Kidney tubule cell (primary cell): ENCODE measurements at places on chromosomes 4 and X.
A peak's percentile ranks its signal among the peaks of the same experiment; 100 is the strongest.

GRCh38 chrX:40094900-40095582, 2.7 kb downstream of the BCOR start:
- DNase-seq = peak; percentile 18

- DNase-seq = peak; percentile 52
These were observed 218.2 kb downstream of the IDS start for GRCh38 chrX:149286940-149287349.

DNA sequence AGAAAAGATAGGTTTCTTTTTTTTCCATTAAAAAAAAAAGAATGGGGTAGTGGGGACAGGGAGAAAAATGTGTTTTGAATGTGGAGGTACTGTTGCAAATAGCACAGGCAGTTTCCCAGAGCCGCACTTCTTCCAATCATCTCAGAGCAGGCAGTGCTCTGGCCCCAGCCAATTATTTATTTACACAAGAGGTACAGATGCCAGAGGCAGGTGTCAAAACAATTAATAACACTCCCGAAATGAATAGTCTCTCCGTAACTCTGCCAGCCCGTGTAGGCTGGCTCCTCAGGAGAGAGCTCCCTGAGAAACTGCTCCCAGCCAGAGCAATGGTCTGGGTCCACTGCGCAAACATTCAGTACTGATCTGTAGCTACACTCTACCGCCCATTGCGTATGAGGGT, 130.8 kb upstream of the IL1RAPL2 start:
- DNase-seq = no peak

DNA sequence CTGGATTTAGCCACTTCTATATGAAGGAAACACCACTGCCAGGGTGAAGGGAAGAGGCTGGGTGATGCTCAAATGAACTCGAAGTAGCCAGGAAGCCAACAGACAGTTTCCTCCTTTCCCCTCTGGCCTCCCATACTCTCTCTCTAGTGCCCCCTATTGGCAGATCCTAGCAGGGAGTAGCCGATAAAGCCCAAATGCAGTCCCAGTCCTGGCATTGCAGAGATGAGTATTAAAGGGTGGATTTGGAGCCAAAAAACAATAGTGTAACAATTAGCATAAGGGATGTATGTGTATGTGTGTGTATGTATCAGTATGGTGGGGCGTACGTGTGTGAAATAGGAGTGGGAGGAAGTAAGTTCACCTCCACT, 213.8 kb upstream of the LDB2 start:
- DNase-seq = peak; percentile 36

- DNase-seq = no peak
These were observed 1.1 kb downstream of the LGI2 start for GRCh38 chr4:25029479-25030276.

GRCh38 chr4:45453258-45453853, 670.5 kb downstream of the GABRG1 start:
- DNase-seq = peak; percentile 45

DNA sequence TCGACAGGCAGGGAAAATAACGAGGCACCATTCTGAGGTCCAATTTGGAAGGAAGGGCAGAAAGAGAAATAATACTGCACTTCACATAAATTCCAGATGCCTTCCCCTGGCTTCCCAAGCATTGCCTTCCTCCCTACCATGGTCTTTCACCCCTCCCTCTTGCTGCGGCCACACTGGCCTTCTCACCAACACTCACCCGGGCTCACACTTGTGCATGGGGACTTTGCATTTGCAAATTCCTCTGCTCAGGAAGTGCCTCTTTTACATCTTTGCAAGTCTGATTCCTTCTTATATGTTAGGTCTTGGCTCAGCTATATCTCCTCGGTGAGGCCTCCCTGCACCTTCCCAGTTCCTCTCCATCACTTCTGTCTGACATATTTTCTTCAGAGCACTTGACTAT, 199.4 kb downstream of the CHIC2 start:
- DNase-seq = no peak

DNA sequence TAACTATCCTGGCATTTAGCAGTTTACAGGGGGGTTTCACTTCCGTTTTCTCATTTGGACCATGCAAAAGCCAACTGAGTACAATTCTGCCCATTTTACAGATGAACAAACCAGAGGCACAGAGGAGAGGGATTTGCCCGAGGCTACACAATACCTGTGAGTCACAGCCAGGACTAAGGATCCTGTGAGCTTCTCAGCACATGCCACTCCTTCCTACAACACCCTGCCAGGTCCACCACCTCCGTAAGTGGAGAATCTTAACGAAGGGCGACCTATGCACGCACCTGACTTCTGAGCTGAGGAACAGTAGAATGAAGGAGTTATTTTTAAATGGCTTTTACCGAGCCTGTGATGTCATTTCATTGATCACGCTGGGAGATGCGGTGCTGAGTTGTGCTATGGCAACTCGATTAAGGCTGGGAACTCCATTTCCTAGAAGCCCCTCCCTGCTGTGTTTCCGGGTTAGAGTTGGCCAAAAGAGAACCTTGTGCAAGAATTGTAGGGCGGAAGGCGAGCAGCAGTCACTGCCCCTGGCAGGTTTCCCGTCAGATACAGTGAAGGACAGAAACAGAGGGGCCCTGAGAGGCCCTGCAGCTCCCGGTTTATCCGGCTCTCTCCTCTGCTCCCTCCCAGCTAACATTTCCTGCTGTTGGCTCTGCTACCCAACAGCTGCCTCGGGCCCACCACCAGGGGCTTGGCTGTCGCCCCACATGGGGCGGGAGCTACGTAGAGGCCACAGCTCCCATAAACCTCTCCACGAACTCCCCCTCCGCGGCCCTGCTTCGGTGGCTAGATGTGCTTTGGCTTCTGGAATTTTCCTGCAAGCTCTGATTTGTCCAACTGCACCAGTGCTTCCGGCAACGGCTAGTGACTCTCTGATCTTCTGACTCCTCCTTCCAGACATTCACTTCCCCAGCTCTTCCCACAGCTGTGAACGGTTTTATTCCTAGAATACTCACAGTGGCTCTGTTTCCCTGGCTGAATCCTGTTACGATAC, 75.1 kb upstream of the USP9X start:
- DNase-seq = peak; percentile 79

GRCh38 chr4:140955641-140956040, 177.6 kb downstream of the RNF150 start:
- no peak for DNase-seq

- no peak for DNase-seq
These were observed 519.2 kb downstream of the PCDH10 start for GRCh38 chr4:133668061-133668851.

- DNase-seq = no peak
These were observed 38.9 kb downstream of the RGS12 start for GRCh38 chr4:3331511-3332394.

DNA sequence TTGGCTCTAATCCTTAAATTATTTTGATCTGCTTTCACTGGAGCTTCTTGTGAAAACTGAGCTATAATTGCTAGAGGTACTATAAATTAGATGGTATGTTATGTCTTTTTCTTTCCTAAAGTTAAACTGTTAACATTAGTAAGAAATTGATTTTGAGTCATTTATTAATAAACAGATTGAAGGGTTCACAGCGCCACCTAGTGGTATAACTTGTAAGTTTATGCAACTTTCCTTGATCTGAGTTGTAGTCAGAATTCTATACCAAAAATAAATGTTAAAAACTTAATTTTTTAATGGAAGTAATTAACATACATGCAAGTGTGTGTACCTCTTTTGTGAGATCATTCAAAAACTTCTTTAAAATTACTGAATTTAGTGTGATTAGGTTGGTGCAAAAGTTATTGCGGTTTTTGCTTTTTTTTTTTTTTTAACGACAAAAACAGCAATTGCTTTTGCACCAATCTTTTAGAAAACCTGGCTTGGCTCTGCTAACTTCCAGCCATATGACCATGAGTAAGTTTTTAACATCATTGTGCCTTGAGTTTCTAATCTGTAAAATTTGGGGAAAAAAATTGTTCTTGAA, 151.5 kb downstream of the CENPC start:
- peak; percentile 50 for DNase-seq

GRCh38 chr4:54872261-54872660, 214.5 kb downstream of the KIT start:
- DNase-seq = no peak

DNA sequence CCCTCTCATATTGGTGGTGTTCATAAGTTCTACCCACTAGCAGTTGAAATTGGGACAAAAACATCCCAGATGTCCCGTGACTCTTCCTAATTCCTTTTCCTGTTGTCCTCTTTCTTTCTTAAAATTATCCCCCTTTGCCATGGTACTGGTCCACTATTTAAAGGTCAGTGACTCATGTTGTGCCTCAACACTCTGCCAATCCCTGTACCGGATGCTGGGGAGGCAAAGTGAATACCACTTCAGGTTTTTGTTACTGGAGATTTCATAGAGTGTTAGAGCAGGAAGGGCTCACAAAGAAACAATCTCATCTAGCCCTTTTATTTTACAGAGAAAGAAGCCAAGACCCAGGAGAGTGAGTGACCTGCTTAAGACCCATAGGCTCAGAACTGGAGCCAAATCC, 24.6 kb downstream of the SEPTIN11 start:
- DNase-seq = no peak

DNA sequence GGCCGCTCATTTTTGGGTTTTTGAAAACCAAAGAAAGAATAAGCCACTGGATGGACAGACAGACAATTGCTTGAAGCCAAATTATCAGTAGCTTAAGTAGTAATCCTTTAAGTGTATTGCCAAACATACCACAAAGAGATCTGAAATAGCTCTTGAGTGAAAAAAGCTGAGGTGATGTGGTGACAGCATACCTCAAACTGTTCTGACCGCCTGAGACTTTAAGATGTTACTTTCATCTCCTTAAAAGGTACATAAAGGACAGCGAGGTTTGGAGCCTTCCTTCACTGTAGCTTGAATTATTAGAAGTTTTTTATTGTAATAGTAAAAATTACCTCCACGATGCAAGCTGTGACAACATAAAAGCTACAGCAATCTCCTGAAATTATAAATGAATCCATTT, 271.5 kb upstream of the FAM241A start:
- DNase-seq = no peak

GRCh38 chr4:190018201-190018920, 8.7 kb downstream of the FRG2 start:
- no peak for DNase-seq

DNA sequence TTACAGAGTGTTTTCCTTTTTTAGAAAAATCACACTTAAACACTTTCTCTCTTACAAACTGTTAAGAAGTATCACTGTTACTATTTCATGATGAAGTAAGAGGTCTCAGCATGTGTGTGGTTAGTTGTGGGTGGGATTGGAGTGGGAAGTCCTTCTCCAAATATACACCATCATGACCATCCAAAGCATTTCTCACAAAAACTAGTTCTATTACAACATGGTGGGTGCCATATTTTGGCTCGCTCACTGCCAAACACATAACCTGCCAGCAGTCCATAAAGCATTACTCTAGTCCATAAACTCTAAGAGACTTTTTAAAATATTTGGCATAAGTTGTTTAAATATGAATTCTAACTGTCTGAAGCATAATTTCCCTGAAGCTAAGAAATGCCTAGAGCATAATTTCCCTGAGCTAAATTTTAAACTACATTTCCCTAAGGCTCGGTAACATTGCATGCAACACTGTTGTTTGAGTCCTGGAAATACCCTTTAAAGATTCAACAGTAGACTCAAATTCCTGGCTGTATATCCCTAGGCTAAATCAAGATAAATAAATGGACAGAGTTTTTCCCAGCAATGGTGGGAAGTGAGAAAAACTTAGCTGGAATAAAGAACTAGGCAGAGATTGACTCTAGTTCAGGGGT, 415.0 kb upstream of the INTU start:
- DNase-seq = no peak

DNA sequence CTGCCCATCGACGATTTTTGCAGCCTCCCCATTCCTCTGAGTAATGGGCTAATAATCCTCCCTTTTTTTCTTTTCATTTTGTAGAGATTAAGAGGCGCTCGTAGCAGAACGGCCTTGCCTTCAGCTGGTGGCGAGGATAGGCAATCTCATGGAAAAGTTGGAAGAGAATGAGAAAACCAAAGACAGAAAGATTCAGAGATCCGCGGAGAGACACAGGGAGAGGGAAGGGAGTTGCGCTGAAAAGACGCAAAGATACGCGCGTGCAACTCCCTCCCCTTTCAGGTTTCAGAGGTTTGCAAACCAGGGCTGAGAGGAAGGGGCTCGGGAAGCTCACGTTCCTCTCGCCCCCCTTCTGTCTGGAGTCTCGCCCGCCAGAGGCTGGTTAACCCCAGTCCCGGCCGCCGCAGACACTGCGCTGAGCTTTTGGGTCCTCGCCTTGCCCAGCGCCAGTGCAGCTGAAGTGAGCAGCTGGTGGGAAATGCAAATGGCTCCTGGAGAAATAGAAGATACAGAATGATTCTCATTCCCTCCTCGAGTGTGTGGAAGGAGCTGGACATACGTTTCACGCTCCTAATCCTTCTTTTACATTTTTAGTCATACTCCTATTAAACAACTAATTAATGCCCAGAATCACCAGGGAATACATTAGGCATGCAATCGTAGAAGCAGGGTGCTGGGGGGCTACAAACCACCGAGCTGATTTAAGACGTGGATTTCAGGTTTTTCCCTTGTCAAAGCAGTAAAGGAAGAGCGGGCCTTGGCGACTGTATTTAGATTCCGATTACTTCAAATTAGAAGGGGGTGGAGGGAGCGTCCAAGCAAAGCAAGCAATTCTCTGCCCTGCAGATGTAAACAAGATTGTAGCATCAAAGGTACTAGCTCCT, 16.6 kb upstream of the PITX2 start:
- DNase-seq = no peak

- DNase-seq = peak; percentile 27
These were observed 9.1 kb downstream of the IL13RA1 start for GRCh38 chrX:118736394-118737010.

DNA sequence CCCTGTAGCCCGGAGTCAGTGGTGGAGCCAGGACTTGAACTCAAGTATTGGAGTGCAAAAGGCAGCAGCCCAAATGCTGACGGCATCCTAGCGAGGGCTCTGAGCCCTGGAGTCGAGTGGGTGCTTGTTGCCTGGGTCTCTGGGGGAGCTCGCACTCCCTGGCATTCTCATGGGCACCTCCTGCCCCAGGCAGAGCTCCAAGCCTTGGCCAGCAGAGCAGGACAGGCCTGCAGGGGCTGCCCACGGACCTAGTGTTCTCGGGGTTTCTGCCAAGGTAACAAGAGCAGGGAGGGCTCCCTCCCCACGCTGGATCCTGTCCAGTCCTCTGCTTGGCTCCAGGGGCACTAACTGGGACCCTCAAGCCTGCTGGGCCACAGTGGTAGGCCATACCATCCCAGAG, 17.6 kb upstream of the WFS1 start:
- no peak for DNase-seq

DNA sequence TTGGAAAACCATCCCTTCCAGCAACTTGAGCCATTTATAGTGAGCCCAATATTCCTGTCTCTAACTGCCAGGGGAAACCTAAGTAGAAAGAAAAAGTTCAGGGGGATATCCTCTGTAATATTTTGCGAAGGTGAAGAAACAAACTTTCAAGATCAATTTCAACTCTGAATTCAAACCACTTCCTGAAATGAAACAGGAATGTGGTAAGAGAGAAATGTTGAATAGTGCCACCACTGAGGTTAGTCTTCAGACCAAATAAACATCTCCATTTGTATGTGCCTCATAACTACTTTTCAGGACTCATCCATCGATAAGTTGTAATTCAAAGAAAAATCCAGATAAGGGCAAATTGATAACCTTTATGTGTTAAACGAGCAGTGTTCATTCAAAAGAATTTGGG, 128.7 kb downstream of the GABRB1 start:
- no peak for DNase-seq
